ENCODE measurements at places on chromosomes 2 and 18.
A peak's percentile ranks its signal among the peaks of the same experiment; 100 is the strongest.

GRCh38 chr2:8481463-8482009 lies 200.3 kb upstream of the ID2 start:
- no peak for DNase-seq

GRCh38 chr2:216057688-216058193 lies 23.9 kb downstream of the PECR start:
- DNase-seq: peak; percentile 61

GRCh38 chr18:2146092-2146491 lies 425.2 kb downstream of the METTL4 start:
- no peak for DNase-seq

DNA sequence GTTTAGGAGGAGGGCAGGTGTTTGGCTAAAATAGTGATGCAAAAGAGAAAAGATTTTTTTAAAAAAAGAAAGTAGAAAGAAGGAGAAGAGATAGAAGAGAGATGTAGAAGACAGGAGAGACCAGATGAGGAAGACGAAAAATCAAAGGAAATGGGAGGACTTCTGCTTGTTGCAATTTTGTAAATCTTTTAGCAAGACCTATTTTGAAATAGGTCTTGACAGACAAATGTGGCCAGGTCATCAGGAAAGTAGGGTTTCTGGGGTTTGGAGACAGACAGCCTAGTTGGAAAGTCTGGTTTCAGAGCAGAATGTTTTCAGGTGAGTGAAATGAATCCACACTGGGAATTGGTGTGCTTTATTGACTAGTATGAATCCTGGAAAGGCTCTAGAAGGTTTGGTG lies 104.5 kb upstream of the CAVIN2 start:
- DNase-seq: no peak

- no peak for DNase-seq
Measured at GRCh38 chr2:43524177-43524965, 71.5 kb downstream of the THADA start.

- DNase-seq: no peak
Measured at GRCh38 chr2:39135690-39136259, 14.9 kb upstream of the SOS1 start.

GRCh38 chr18:25921677-25922421 lies 168.6 kb downstream of the SS18 start:
- peak; percentile 24 for DNase-seq

DNA sequence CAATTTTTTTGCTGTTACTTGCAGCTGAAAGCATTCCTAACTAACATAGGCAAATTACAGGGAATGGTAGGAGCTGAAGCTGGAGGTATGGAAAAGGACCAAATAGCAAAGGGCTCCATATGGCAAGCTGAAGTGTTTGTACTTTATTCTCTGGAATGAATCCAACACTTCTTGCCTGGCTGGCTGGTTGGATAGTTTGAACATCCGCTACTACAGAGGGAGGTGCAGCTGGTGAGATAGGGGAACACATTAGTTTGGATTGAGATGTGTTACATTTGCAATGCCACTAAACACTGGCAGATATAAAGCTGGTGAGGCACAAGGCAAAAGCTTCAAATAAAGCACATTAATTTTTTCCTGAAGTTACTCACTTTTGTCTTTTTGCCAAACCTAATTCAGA lies 291.5 kb downstream of the SP3 start:
- DNase-seq: no peak

DNA sequence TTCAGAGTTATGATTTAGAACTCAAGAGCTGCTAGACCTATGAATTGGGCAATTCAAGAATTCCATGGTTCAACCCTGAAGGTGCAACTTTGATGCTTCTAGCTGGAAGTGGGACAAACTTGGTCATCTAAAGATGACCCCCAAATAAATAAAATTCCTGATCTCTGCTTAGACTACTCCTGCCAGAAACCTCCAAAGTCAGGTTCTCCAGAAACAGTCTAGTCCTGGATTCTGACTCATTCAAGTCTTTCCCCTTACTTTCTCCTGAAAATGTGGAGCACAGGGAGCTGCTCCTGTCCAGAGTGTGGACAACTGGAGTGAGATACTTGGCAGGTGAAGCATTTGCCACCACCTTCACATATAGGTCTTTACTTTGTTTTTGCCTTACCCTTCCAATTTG lies 557.7 kb upstream of the TNP1 start:
- DNase-seq: no peak

DNA sequence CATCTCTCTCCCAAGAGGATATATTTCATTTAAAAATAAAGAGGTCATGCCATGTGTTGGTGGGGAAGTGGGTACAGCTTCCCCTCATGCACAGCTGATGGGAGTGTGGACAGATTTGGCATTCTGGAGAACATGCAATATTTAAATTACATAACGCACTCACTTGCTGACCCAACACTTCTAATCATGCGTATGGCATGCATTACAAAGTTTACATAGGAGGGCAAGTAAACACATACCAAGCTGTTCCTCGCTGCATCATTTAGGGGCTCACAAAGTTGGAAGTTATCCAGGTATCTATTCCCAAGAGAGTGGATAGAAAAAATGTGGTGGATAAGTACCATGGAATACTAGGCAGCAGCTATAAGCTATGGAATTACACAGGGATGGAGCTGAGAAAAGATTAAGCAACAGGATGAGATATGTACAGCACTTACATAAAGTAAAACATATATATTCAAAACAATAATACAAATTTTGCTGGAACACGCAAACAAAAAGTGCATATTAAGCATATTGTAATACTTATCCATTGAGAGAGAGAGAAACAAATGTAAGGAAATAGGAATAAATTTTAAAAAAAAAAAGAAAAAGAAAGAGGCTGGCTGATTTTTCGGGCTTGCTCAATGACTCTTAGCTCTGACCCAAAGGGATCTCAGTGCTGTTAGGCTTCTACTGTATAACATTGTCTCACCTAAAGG lies 11.0 kb downstream of the CYP1B1 start:
- no peak for DNase-seq

- DNase-seq: no peak
Measured at GRCh38 chr18:13566941-13567746, 159.2 kb downstream of the FAM210A start.

GRCh38 chr2:53286345-53286744 lies 481.3 kb upstream of the CHAC2 start:
- no peak for DNase-seq

DNA sequence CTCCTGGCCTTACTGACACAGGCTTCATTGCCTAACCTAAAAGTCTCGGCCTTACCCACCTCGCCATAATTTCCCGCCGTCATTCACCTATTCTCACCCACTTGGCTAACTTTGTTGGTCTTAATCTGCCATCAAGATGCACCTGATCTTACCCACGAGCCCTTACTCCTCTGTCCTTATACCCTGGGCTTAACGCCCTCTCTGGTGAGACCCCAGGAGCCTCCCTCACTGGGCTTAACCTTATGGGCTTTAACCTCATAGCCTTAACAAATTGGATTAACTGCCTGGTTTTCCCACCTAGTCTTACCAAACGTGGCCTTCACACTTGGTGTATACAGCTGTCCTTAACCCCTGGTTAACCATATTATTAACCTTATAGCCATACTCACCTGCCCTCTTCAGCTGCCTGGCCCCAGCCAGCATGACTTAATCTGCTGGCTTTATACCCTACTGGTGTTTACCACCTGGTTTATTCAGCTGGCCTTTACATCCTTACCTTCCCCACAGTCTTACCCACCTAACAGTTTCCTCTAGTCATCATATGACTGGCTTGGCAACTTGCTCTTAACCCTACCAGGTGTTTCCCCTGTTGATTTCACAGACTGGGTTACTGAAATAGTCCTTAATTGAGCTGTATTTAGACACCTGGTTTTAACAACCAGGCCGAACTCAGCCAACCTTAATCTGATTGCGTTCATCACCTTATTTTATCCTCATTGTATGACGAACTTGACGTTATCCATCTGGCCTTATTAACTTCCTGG lies 132.0 kb upstream of the ZSWIM2 start:
- no peak for DNase-seq

DNA sequence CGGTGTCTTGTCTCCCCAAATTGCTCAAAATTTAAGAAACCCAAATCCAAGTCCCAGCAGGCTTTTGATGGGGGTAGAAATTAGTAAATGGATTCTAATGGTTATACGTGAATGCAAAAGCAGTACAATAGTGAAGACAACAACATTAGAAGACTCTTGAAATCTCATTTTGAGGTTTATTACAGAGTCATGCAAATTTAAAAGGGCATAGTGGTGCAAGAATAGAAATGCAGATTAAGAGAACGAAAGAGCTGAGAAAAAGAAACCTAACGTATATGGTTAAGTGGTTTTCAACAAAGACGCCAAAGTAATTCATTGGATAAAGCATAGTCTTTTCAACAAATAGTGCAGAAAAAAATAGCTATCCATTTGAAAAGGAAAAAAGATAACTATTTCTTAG lies 33.2 kb upstream of the CXXC1 start:
- no peak for DNase-seq

GRCh38 chr2:219446101-219446504 lies 11.5 kb downstream of the SPEG start:
- peak; percentile 82 for DNase-seq

DNA sequence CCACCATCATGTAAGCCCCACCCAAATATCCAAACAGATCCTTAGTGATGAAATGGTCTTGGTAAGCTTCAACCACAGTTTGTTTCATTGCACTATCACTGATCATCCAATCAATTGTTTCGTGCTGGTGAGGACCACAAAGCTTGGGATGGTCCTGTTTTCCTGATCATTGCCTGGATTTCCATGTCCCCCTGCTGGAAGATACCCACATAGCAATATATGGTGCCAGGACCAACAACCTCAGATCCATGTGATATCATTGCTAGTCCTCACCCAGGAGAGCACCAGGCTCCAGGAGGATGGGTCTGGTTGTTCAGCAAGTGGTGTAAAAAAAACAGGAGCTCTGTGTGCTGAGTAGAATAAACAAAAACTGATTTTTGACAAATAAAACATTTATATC lies 206.5 kb upstream of the SH3BP4 start:
- no peak for DNase-seq

GRCh38 chr2:149205143-149205542 lies 125.2 kb upstream of the LYPD6 start:
- DNase-seq: no peak

DNA sequence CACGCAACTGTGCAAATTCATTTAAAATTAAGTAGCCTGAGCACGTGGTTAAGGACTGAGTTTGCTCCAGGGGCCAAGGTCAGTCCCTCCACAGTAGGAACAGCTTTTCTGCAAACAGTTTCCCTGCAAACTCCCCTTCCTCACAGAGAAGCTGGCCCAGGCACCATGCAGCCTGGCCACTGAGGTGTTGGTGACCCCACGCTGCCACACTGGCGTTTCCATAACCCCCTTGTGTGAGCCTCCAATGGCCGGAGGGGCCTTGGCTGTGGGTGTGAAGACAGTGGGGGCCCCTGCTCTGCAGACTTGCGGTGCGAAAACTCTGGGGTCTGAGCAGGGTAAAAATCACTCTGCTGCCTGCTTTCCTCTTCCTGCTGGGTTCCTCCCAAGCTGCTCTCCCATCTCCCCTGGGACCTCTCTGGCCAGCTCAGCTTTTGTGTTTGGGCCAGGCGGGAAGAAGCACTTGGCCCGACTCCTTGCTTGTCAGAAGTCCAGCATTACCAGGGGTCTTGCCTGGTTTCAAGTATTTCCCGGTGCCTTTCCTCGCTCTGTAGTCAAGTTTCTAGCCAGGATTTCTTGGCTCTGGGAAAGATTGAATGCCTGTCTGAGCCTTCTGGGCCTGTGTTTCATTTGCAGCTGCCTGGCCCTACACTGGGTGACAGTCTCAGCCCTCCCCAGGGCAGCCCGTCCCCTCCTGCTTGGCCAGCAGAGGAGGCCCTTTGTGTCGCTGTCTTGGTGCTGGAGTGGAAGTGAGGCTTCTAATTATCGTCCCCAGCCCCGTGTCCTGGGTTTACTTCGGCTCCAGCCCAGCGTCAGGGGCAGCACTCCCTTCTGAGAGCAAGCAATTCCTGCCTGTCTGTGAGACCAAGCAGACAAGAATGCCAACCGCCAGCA lies 131.4 kb upstream of the SLC1A4 start:
- DNase-seq: peak; percentile 32

- DNase-seq: no peak
Measured at GRCh38 chr2:30303095-30303494, 71.8 kb downstream of the LBH start.

DNA sequence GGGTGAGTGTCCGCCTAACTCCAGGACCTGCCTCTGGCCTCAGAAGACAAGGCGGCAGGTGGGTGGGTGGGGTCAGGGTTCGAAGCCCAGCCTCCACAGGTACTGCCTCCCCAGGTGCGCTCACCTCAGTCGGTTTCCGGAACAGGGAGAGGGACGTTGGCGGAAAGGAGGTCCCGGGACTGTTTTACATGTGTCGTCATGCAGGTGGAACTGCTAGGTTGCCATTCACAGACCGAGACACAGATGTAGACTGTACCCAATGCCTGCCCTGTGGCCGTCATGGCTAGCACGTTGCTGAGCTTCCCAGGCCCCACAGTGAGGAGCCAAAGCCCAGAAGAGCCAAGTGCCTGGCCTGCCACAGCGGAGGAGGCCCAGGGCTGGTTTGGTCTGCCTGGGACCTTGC lies 284.0 kb upstream of the HS6ST1 start:
- no peak for DNase-seq

GRCh38 chr18:44759925-44760342 lies 79.2 kb downstream of the SETBP1 start:
- DNase-seq: no peak

DNA sequence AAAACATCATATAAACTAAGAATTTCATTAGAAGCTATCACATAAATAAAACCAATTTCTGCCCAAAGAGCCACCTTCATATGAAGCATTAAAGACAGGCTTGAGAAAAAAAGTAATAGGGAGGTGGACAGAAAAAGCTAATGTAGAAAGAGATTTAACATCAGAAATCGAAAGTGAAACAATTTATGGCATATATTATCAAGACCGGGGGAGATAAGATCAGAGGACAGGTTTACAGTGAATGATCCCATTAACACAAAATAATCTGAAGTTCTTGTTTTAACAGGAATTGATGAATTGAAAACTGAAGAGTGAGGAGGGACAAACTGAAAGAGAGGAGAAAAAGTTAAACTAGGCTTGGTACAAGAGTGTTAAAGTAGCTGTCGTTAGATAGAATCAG lies 786.3 kb upstream of the FSHR start:
- no peak for DNase-seq

- no peak for DNase-seq
Measured at GRCh38 chr18:3704556-3705344, 254.8 kb downstream of the TGIF1 start.

GRCh38 chr2:171447675-171448074 lies 13.6 kb downstream of the DCAF17 start:
- no peak for DNase-seq

Data from AG08396 (cell line).